Stimulated activated CD8-positive, alpha-beta memory T cell treated with anti-CD3 and anti-CD28 coated beads, Interleukin-4, amount 100 ng/mL, for 1 hour (primary cell): ENCODE measurements at places on chromosomes 1 and 21.

DNA sequence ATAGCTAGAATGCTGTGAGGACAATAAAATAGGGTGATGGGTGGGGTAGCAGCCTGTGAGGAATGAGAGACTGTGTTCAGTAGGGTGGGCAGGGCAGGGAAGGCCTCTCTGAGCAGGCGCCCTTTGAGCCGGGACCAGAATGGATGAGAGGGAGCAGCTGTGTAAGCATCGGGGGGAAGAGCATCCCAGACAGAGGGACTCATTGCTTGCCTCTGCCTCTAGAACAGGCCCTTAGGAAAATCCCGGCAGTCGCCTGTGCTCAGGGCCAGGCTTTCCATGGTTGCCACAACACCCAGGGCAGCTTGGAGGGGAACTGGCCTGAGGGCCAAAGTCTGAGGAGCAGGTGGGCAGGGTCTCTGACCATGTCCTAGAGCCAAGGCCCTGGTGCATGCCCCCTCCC, 774 bp downstream of the SLC2A7 start:
- DNase-seq, result no peak

- no peak for DNase-seq
These were observed 272.0 kb downstream of the FOXD2 start for GRCh38 chr1:47709872-47710231.

- DNase-seq, result no peak
These were observed 11.9 kb upstream of the SMAP2 start for GRCh38 chr1:40361637-40362036.

DNA sequence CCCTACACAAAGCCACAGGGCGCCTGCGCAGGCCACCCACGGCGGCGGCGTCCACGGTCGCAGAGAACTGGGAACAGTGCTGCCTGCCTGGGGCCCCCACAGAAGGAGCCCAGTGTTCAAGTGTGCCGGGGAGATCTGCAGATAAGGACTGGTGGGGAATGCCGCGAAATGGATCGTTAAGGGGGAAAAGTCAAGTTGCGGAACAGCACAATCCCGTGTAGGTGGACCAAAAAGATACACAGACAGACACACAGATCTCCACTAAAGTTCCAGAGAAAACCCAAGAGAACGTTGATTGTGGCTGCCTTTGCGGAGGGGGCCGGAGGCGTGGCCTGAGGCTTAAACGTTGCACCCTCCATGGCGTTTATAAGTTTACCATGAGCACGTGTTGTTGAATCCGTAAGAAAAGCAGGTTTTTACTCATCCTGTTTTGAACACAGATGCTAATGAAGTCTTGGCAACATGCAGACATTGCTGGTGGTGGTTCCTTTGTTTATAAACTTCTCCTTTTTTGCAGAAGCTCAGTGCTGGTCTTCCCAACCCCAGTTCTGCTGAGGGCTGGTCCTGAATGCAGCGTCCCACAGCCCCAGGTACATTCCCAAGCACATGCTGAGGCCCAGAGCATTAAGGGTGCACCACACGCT, 4.1 kb downstream of the SPATC1L start:
- DNase-seq, result no peak

GRCh38 chr1:18464665-18465050, 16.1 kb upstream of the KLHDC7A start:
- no peak for DNase-seq

DNA sequence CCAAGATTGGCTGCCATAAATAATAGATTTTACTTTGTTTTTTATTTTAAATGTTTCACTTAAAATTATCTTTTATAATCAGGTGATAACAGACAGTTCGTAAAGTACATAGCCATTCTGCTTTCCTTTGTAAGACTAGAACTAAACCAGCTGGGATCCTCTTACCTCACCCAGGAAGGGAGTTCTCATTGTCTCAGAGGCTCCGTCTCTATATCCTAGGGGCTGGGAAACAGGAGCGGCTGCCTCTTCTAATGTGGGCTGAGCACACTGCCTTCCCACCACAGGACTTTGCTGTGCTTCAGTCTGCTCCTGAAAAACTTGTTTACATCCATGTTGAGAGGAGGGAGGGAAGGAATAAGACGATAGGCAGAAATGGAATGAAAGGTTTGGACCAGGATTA, 45.6 kb upstream of the PGD start:
- DNase-seq, result no peak

GRCh38 chr21:42672699-42673458, 19.5 kb downstream of the PDE9A start:
- no peak for DNase-seq

DNA sequence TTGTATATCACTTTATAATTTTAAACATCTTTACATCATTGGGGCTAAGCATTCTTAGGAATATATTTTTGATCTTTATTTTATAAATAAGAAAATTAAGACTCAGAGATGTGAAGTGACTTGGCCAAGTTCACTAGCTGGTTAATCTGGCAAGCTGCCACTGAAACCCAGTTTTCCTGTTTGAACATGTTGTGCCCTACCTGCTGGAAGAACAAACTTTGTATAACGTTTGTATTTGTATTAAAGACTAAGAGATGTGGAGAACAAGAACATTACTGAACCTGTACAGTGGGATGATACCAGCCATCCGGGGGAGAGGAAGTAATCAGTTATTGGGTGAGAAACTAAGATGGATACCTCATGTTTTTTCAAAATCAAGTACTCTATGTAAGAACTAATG, 77.2 kb upstream of the SIPA1L2 start:
- no peak for DNase-seq

- no peak for DNase-seq
These were observed 27.4 kb downstream of the C1orf116 start for GRCh38 chr1:207004931-207005830.

DNA sequence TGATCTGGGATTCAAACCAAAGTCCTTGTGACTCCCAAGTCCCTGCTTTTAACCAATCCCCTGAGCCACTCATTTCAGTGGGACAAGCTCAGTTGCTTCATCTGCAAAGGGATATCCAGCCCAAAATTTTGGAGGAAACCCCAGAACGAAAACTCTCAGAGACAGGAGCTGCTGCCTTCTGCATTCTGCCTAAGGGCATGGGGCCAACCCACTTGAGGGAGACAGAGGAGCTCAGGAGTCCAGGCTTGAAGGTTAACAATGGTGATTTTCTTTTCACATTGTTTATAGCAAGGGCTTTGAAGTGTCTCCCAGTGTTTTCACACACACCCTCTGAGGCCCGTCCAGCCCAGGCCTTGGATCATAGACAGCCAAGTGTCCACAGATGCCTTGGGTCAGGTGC, 148.1 kb upstream of the CTTNBP2NL start:
- DNase-seq, result no peak

GRCh38 chr1:180971273-180971997, 51.2 kb downstream of the STX6 start:
- no peak for DNase-seq

DNA sequence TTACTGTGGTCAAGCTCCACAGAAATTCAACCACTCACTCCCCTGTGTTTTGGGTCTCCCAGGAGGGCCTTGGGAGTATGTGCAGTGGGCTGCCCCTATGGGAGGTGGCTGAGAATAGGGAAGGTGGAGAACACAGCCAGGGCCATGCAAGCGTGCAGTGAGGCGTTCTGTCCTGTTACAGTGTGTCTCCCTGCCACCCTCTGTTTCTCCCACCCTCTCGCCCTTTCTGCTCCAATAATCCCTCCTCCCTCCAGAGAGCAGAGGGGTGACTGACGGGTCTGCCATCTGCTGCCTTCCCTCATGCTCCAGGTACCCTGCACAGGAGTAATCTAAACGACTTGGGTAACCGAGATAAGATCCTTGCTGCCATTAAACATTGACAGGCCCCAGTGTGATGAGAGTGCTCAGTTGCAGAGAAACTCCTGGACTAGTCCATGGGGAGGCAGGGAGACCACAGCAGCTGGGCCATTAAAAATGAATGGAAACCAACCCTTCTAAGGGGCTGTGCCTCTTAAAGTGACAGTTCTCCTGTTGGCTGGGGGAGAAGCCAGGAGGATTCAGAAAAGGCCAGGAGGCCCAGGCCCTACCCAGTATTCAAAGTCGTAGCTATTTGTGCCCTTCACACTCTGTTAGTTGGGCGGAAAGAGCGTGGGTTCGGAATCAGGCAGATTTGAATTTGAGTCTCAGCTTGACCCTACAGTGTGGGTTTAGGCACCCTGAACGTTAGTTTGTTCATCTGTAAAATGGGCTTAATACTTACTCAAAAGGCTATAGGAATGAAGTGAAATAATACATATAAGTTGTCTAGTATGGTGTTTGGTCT, 22.4 kb upstream of the BTG2 start:
- DNase-seq, result no peak

- DNase-seq, result no peak
These were observed 391.0 kb downstream of the OMA1 start for GRCh38 chr1:58155418-58156123.

DNA sequence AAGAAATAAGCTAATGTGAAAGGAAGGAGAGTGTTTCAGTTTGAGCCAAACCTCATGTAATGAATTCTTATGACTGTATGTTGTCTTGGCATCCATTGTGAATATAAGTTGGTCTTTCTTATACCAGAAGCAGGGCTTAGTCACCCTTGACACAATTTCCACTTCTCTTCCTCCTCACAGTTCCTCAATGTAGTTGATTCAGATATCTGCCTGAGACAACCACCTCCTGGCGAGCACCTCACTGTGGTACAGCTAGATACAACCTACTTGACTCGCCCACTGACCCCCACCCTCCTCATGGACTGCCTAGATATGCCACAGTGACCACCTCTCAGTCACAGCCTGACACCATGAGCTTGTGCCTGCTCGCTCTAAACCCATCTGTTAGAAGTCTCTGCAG, 45.6 kb downstream of the KYAT3 start:
- no peak for DNase-seq

- no peak for DNase-seq
These were observed 15.9 kb downstream of the COL8A2 start for GRCh38 chr1:36109041-36109679.

DNA sequence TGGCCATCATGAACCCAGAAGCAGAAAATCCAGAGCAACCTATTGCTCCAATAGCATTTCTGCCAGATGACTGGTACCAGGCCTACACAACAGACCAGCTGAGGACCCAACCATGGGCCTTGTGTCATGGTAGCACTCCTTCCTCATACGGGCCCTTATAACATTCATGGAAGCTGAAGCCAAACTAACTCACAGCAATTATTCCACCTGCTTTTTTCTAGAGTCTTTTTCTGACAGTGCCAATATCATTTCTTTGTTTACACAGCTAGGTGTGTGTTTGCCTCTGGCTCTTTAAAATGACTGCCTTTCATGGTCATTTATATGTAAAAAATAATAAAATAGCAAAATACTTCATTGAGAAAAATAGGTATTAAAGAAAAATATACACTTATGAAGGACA, 3.9 kb upstream of the WDR64 start:
- DNase-seq, result no peak

GRCh38 chr1:64553285-64553684, 83.4 kb downstream of the CACHD1 start:
- DNase-seq, result no peak

- DNase-seq, result no peak
These were observed 200.5 kb downstream of the TOMM20 start for GRCh38 chr1:234927971-234928640.

GRCh38 chr1:214403431-214403830, 122.5 kb downstream of the SMYD2 start:
- DNase-seq, result no peak

DNA sequence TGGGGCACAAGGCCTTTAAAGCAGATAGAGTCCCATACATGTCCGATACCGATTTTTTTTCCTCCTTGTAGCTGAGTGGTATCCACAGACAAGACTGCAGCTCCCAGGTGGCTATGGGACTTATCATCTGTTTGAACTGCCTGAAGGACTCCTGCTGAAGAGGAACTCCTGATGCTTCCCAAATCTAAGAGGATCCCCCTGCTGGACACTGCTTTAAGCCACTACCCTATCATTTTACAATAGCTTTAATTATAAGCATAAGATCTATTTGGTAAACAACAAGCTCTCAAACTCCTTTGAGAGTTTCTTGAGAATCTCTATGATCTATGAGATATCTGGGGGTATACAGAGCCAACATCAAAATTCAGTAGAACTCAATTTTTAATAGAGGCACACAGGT, 11.7 kb downstream of the NDC1 start:
- DNase-seq, result no peak

GRCh38 chr1:111563619-111564018, 56.0 kb upstream of the RAP1A start:
- no peak for DNase-seq

DNA sequence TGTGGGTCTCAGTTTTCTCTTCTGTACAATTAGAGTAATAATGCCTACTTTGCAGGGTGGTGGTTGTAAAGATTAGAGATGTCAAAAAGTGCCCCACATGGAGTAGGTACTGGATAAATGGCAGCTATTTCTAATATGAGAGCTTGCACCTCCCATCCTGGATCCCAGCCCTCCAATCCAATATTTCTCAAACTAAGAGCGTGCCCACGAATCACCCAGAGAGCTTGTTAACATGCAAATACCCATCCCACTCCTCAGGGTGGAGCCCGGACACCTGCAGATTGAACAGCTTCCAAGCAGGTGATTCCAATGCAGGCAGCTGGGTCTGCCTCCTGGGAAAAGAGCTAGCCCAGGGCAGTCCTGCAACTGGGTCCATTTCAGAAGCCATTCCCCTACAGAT, 33.0 kb downstream of the LRRN2 start:
- DNase-seq, result no peak

- DNase-seq, result no peak
These were observed 166.0 kb downstream of the DISC1 start for GRCh38 chr1:231792634-231793033.

GRCh38 chr1:226118357-226118756, 55.8 kb downstream of the H3-3A start:
- no peak for DNase-seq

DNA sequence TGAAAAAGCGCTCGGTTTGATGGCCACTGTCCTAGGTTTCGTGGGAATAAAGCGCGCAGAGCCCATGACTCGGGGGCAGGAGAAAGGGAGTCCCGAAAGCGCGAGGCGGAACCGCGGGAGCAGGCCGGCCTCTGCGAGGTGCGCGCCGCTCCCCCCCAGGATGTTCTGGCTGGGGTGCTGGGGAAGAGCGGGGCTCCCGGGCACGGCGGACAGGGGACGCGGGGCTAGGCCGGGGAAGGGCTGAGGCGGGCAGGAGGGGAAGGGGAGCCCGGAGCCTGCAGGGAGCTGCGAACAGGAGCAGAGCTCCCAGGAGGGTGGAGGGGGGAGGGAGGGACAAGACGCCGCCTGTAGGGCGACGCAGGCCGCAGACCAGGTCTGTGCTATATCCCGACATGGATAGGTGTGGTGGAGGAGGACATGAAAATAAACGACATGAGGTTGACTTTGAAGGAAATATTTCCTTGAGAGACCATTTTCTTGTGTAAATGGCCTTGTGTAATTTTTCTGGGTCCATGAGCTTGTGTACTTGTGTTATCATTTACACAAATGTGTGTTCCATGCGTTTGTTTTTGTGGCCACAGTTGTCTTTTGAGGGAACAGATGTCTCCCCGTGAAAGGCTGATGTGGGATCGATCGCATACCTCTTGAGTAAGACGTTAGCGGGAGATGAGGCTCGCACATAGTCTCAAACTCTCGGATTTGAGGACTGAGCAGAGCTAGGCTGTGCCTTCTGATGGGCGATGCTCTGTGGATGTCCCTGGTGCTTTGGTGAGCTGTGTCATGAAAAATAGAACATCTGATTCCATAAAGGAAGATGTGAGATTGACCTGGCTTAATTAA, 1.3 kb downstream of the PCNT start:
- peak; percentile 4 for DNase-seq

GRCh38 chr1:178345807-178346206, 151.0 kb downstream of the CLEC20A start:
- no peak for DNase-seq
